Naive thymus-derived CD4-positive, alpha-beta T cell (primary cell): ENCODE measurements at places on chromosomes 4 and X.

- no peak for DNase-seq
Measured at GRCh38 chrX:47644557-47645091, 5.7 kb downstream of the ELK1 start.

DNA sequence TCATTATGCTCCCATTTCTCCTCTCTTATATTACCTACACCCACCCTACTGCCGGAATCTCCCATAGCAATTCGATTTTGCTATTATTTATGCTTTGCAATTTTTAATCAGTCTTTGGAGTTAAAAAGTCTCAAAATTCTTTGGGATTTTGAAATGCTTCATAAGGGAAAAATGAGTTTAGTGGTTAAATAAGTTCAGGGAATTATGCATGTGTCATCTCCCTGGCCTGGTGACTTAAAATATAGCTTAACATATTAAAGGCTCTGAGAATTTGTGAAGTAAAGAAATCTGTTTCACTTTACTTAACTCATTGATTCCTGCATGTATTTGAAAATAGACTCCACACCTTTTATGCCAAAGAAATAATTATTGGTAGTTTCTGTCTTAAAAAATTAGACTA is 185.1 kb upstream of the DIPK2B start:
- DNase-seq = no peak

- no peak for DNase-seq
Measured at GRCh38 chrX:109793191-109793590, 60.1 kb upstream of the ACSL4 start.

DNA sequence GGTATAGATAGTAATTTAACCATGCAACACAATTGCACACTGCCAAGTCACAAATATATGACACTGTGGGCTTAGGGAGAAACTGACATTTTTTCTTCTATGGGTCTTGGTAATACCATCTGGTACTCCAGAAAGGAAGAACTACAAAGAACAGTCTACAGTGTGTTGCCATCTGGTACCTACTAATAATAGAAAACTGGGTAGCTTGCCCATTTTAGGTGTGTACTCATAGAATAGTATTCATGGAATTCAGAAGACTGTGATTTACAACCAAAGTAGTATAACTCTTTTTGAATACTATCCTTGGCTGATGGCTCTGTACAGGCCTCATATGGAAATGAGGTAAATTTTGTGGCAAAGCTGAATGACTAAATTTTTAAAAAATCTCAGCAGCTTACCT is 132.6 kb upstream of the RPS6KA6 start:
- DNase-seq = no peak

DNA sequence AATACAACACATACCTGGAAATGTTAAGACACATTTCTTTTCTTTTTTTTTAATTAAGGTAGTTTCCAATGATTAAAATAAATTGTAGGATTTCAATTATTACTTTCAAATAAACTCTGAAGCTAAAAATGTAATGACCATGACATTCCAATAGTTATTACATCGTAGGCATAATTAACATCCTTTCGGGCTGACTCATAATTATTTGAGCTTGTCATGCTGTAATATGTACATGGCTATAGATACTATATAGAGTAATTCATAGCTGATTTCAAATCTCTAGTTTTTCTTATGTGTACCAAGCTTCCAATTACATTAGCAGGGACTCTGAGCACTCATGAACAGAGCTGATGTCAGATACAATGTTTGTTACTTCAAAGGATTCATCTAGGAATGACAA is 125.7 kb upstream of the GABRG1 start:
- no peak for DNase-seq
